ENCODE measurements at places on chromosomes 1 and 21.
A peak's percentile ranks its signal among the peaks of the same experiment; 100 is the strongest.

DNA sequence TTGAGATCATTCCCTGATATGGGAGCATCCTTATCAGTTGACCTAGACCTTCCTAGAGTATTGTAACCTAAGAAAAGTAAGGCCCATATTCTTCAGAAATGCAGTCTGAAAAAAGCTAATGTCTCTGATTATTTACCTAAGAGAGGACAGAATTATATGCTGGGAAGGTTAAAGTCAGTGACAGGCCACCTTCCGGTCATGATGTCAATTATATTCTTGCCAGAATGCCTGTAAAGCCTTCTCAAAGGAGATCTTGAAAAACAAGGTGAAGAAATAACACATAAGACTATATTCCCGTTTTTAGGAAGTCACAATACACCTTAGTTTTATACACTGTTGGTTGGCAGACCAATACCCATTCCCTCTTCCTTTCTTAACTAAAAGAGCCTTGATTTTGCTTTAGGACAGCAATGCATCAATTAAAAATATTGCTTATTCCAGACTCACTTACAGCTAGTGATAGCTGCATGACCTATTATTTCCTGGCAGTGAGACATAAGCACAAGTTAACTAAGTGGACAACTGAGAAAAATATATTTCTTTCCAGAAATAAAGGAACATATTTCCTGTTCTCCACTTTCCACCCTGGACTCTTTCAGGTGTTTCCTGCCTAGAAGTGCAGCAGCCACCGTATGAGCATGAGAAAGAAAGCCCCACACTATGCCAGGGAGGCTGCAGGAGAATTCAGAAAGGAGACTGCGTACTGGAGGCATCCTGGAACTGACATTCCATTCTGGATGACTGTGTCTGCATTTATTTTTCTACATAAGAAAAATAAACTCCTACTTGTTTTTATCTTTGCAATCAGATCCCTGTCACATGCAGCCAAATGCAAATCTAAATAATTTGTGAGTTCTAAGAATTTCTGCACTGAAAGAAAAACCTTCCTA is 332.9 kb upstream of the PTBP2 start:
- no peak for DNase-seq

- no peak for DNase-seq
Measured at GRCh38 chr1:35461966-35462651, 95.1 kb downstream of the KIAA0319L start.

- DNase-seq: no peak
Measured at GRCh38 chr1:63603810-63604209, 10.6 kb downstream of the PGM1 start.

- no peak for DNase-seq
Measured at GRCh38 chr1:47635111-47635510, 197.3 kb downstream of the FOXD2 start.

DNA sequence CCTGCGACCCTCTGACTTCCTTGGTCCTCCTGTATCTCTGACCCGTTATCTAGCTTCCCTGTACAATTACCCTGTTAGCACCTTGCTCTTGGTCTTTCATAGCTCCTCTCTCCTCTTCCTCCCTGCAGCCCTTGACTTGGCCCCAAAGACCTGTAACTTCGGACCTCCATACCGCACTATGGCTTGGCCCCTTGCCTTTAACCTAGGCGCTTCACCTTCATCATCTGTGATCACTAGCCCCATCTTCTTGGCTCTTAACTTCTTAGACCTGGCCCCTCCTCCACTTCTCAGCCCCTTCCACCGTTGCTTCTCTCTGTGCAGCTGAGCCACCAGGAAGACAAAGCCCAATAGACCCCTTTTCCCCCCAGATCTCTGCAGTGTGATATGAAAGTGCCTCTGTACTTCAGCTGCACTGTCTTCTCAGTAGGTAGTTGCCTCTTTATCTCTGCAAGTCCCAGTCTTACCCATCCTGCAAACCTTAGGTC is 740 bp downstream of the ZNF691 start:
- no peak for DNase-seq

- no peak for DNase-seq
Measured at GRCh38 chr1:33132549-33132948, 49.3 kb downstream of the TRIM62 start.

GRCh38 chr1:17188889-17189631 is 15.9 kb upstream of the PADI1 start:
- no peak for DNase-seq

GRCh38 chr1:224529844-224530243 is 86.3 kb upstream of the CNIH3 start:
- no peak for DNase-seq

DNA sequence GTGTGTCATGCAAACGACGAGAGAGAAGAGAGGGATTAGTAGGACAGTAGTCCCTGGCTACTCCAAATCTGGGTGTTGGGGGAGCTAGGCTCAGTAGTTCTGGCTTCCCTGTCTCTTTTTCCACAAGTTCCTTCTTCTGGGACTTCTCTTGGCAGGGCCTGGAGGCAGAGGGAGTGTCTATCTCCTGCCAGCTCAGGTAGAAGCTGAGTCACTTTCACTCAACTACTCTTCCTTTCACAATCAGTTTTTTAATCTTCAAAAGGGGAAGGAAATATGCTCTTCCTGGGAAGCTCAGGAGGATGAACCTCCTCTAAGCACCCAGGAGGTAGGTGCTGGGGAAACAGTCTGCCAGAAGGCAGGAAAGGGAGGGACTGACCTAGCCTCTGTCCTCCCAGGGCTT is 35.2 kb upstream of the MAGOH start:
- DNase-seq: no peak

GRCh38 chr1:56436912-56437417 is 142.4 kb downstream of the PLPP3 start:
- DNase-seq: no peak

DNA sequence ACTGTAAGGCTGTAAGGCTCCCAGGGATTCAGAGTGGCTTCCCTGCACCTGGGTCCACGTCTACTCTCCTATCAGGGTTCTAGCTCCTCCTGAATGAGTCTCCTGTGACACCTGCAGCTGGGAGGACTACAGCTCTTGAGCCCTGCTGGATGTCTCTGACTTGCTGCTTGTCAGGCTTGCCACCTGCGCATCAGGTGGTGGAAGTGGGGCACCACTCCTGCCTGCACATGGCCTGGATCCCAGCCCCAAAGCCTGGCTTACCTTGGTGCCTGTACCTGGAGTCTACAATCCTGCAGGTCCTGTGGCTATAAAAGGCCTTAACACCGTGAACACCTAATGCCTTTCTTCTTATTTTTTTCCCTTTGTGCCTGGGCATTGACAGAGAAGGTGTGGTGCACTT is 82.2 kb downstream of the FAM78B start:
- DNase-seq: no peak

GRCh38 chr1:192475970-192476369 is 99.6 kb upstream of the RGS1 start:
- DNase-seq: no peak

GRCh38 chr1:119713039-119713748 is 1.5 kb downstream of the PHGDH start:
- DNase-seq: peak; percentile 38

DNA sequence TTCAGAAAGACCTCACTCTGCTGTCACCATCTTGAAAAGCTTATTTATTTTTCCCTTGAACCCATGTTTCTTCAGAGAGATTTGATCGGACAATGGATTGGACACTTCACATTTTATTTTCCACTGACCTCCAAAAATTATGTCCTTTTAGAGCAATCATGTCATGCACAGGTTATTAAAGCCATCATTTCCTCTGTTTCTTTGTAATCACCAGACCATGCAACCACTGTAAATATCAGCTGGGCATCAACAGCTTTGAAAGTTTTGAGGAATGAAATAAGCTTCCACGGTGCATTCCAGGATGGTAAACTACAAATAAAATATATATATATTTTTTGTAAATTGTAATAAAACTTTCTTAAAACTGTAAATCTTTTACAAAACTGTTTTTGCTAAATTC is 144.1 kb upstream of the ADAMTS5 start:
- DNase-seq: no peak

DNA sequence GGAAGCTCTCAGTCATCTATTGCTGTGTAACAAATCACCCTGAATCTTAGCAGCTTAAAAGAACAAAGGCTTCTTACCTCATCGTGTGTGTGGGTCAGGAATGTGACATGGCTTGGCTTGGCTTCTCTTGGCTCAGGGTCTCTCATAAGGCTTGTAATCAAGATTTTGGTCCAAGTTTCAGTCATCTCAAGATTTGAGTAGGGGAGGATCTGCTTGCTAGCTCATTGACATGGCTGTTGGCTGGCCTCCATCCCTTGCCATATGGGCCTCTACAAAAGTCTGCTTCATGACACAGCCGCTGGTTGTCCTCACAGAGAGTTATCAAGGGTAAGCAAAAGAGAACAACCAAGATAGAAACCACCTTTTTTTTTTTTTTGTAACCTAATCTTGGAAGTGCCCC is 207.7 kb downstream of the PTPRC start:
- DNase-seq: no peak

GRCh38 chr1:14292520-14292919 is 306.0 kb upstream of the KAZN start:
- no peak for DNase-seq

- no peak for DNase-seq
Measured at GRCh38 chr1:22608361-22608760, 28.1 kb upstream of the C1QA start.

- no peak for DNase-seq
Measured at GRCh38 chr1:117001254-117001927, at the start of gene CD101. Gene CD101, plus strand, starts transcription at chr1:117001760. Its CDS starts 58 bp downstream, at chr1:117001818.

- no peak for DNase-seq
Measured at GRCh38 chr1:21927533-21928237, 9.4 kb downstream of the HSPG2 start.

DNA sequence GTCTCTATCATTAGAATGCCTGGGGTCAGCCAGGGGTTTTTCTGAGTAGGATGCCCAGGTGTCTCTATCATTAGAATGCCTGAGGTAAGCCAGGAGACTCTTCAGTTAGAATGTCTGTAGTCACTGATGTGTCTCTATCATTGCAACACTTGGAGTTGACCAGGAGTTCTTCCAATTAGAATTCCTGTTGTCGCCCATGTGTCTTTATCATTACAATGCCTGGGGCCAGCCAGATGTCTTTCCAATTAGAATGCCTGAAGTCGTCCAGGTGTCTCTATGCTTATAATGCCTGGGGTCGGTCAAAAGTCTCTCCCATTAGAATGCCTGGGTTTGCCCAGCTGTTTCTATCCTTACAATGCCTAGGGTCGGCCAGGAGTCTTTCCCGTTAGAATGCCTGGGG is 55.8 kb downstream of the RNF187 start:
- DNase-seq: no peak

DNA sequence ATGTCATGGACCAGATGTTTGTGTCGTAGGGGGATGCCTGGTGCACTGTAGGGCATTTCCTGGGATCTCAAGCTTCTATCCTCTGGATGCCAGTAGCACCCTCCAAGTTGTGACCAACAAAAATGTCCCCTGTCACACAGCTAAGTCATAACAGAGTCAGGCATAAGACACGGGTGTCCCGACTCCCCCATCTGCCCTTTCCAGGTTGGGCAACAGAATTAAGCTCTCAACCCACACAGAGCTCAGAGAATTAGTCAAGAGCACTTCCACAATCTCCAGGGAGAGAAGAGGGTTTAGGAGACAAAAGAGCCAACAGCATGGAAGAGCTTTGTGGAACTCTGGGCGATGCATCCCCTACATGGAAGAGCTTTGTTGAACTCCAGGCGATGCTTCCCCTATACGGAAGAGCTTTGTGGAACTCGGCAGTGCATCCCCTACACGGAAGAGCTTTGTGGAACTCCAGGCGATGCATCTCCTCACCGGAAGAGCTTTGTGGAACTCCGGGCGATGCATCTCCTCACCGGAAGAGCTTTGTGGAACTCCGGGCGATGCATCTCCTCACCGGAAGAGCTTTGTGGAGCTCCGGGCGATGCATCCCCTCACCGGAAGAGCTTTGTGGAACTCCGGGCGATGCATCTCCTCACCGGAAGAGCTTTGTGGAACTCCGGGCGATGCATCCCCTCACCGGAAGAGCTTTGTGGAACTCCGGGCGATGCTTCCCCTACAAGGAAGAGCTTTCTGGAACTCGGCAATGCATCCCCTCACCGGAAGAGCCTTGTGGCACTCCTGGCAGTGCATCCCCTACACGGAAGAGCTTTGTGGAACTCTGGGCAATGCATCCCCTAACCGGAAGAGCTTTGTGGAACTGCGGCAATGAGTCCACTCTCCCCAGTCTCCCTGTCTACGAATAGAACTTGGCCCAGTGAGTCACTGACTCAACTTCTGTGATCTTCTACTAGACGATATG is 422.7 kb downstream of the KIF26B start:
- no peak for DNase-seq

GRCh38 chr21:14099570-14099969 is 111.2 kb downstream of the LIPI start:
- no peak for DNase-seq

Data from NCI-H526 treated with DMSO at 0.1 percent for 48 hours (cell line).